SK-MEL-5 (cell line): ENCODE measurements at places on chromosomes 4 and X.

GRCh38 chr4:137253949-137254348 is 278.3 kb downstream of the PCDH18 start:
- no peak for DNase-seq

DNA sequence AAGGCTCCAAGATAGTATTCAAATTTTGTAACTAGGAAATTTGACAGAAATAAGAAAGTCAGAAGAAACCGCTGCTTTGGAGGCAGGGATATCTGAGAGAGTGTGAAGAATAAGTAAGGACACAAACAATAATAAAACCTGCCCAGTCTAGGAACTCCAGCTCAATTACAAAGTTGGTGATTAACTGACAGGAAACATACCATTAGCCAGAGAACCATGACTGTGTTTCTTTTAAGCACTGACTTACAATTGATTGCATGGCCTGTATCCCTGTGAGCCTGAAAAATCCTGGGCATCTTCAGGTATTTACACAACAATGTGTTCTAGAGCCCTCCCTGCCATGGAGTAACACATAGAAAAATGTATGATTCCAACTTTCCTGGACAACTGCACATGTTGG is 127.4 kb downstream of the GRIA3 start:
- no peak for DNase-seq

GRCh38 chr4:123408471-123409084 is 12.0 kb downstream of the SPRY1 start:
- no peak for DNase-seq

GRCh38 chr4:109803924-109804571 is 2.2 kb upstream of the CFI start:
- DNase-seq: peak; percentile 46

DNA sequence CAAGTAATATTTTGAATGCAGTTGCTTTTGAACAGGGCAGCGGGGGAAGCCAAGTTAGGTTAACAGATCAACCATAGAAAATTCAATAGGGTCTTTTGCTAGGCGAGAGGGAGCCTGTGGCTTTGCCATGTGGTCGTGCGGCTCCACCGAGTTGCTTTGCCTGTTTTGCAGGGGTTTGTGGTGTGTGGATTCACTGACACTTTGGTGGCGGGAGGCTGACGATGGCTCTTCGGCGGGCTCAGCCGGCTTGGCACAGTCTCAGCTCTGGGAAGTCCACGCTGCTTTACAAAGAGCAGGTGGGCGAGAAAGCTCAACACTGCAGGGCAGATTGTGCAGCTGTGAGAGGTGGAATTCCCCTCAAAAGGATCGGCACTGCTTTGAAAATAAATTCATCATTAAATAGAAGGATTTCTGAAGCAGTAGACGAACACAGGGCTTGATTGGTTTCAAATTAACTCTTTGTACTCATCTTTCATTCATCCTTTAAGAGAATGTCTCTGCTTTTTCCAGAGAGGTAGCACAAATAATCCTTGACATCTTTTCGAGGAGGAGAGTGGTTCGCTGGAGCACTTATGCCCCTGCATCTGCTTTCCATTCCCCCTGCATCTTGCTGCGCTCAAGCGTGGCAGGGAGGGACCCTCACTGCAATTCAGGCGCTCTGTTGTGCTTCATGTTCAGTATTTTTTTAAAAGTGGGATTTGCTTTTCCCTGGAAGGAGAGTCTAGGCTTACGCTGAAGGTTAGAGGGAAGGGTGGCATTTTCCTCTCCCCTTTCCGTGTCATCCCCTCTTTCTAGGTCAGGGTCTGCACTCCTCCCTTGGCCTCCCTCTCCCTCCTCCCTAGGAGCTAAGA is 201.8 kb upstream of the LEF1 start:
- DNase-seq: no peak

- no peak for DNase-seq
These were observed 362 bp downstream of the NCAPG start for GRCh38 chr4:17811078-17811603.

DNA sequence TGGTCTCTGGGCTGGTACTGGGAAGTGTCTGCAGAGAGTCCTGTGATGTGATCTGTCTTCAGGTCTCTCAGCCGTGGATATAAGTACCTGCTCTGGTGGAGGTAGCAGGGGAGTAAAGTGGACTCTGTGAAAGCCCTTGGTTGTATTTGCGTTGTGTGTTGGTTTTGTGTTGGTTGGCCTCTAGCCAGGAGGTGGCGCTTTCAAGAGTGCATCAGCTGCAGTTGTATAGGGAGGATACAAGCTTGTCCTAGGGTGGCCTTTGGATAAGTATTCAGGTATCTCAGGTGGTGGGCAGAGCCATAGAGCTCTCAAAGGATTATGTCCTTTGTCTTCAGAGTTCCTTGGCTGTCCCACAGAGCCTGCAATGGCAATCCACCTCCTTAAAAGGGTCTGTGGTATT is 111.6 kb downstream of the MAGEB17 start:
- peak; percentile 44 for DNase-seq

DNA sequence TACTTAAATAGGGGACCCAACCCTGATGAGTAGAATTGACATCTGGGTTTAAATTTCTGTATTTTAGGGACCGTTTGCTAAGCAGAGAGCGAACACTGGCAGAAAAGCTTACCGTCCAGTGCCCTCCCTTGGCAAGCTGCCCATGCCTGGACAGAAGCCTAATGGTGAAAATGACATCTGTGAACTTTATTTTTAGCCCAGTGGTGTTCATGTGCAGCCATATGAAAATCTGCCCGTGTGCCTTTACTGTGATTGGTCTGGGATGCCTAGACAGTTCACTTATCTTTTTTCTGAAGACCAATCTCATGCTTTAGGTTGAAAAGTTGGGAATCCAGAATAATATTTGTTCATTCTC is 1.1 kb downstream of the STBD1 start:
- DNase-seq: no peak

- peak; percentile 48 for DNase-seq
These were observed 716 bp downstream of the FHIP1A start for GRCh38 chr4:151409470-151410313.

DNA sequence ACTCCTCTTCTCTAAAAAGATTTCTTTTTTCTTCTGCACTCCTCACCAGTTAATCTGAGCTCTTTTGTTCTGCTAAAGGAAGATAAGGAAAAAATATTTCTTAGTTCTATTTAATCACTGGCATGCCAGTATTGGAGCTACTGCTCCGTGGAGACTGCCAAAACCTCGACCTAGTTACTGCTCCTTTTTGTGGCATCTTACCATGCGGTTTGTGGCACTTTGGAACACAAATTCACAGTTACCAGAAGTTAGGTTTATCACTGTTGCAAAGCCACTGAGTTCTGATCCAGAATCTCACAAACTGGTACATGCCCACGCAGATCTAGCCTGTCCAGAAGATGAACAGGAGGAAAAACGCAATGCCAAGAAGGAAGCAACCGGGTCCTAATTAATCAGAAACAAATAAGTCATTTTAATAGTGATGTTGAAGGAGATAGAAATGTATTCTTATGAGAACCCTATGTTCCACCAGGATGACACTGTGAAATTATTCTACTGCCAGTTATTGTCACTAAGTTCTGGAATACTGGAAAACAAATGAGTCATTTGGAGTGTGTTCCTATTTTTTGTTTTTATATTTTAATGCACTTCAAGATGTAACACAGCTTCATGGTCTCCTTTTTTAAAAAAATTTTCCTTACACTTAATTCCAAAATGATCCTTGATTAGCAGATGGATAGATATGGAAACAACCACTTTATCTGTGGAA is 106.7 kb upstream of the GK2 start:
- DNase-seq: no peak

DNA sequence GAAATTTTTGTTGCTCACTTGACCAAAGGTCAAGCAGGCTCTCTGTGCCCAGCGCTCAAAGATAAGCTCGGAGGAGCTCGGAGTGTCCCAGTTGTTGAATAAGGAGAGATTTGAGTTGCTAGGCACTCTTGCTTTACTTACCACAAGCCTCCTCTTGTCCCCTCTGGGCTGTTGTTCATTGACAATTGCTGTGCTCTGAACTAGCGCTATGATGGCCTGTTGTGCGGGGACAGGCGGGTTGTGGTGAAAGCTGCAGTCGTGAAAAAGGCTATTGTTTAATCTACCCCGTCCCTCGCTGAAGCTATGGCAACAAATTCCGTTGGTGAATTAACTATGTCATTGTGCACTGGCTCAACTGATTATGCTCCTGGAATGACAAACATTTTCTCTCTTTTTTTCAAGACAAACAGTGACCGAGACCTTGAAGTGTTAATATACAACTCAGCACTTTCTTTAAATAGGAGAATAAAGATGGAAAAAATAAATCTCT is 21.0 kb upstream of the POLA1 start:
- peak; percentile 69 for DNase-seq

- DNase-seq: no peak
These were observed 254.5 kb upstream of the ADGRL3 start for GRCh38 chr4:60945641-60946040.

GRCh38 chr4:107147873-107148272 is 111.8 kb upstream of the DKK2 start:
- DNase-seq: peak; percentile 32

GRCh38 chr4:77126809-77127208 is 30.2 kb upstream of the CCNG2 start:
- DNase-seq: no peak

- no peak for DNase-seq
These were observed 64.6 kb downstream of the ZAR1 start for GRCh38 chr4:48554606-48555005.

DNA sequence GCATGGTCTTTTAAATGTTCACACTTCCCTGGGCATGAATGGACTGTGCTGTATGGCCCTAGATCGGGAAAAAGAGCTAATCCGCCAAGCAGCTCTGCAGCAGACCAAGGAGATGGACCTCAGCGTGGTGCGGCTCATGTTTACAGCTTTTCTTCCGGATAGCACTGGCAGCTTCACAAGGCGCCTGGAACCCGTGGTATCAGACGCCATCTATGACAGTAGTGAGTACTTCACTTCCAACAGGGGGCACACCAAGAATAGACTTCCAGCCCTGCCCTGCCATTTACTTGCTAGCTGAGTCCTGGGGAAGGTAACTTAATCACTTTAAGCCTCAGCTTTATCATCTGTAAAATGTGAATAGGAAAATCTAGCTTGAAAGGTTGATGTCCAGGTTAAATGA is 77.7 kb downstream of the NFKB1 start:
- peak; percentile 85 for DNase-seq
